Stimulated activated CD8-positive, alpha-beta memory T cell treated with anti-CD3 and anti-CD28 coated beads, Interleukin-4, amount 100 ng/mL, for 1 hour (primary cell): ENCODE measurements at places on chromosomes 5 and 9.

DNA sequence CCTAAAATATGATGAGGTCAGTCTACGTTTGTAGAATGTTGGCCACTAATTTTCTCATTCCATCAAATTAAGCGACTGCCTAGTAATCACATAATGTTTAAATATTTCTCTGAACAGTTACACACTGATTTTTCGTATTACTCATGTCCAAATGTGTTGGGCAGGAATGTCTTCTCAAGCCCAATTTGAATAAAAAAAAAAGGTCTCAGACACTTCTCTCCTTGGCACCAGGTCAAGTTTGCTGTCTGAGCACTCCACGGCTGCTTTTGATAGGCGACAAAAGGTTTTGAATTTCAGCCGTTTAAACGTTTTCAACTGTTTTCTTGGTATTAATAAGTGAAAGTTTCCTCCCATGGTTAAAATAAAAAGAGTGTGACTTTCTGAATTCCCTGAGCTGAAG, 542.1 kb downstream of the IRX1 start:
- no peak for DNase-seq

GRCh38 chr9:3692606-3693005, 166.8 kb upstream of the RFX3 start:
- no peak for DNase-seq

- DNase-seq: no peak
Measured at GRCh38 chr5:53302529-53302928, 177.9 kb upstream of the FST start.

GRCh38 chr5:180376511-180376910, 23.4 kb upstream of the GFPT2 start:
- DNase-seq: no peak

- DNase-seq: no peak
Measured at GRCh38 chr5:903756-904096, 11.0 kb downstream of the TRIP13 start.

GRCh38 chr9:8677741-8678140, 878.2 kb upstream of the DMAC1 start:
- DNase-seq: no peak

DNA sequence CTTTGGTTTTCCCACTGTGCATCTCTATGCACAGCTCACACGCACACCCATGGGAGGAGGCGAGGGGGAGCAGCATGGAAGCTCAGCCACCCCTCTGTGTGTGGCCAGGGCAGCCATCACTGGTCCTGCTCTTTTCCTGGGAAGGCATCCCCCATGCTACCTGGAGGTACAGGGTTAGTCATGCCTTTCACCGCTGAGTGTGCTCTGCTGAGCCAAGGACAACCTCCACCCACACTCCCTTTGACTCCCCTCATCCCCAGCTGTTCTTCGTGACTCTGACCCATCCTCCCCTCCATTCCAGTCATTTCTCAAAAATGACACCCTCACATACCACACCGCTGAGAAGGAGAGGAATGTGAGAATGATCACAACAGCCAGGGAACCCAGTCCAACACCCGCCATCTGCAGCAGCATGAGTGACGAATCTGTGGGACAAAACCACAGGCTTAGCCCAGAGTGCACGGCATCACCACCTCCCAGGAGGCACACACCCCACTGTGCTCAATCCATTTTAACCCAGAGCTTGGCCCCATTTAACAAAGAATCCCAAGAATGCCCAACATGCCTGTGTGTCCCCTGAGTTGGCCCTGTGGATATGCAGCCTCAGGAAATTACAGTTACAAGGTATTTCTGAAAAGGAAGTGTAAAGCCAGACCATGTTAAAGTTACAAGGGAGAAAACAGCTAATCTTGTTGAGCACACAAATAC, 133.4 kb downstream of the SUSD1 start:
- DNase-seq: no peak

DNA sequence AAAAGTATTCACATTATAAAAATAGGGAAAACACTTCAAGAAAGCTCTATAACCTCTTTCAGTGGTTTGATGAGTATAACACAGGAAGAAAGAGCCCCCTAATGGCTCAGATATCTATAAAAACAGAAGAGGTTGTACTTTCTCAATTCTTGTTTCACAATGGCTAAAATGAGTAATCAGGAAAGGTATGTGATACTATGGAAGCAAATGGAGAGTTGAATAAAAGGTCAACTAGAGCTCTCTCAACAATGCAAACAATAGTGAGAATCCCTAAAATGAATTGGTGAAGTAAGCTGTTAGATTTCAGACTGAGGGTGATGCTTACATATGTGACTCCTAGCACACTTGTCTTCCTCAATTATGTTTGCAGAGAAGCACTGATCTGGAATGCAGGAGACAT, 584.6 kb upstream of the CDH18 start:
- DNase-seq: no peak
